ENCODE measurements at places on chromosomes 1 and 21.

- no peak for DNase-seq
Measured at GRCh38 chr1:111990026-111990877, 784 bp upstream of the KCND3 start.

- no peak for DNase-seq
Measured at GRCh38 chr1:221801251-221801661, 59.4 kb upstream of the DUSP10 start.

GRCh38 chr1:15014516-15014915, 139.0 kb upstream of the TMEM51 start:
- no peak for DNase-seq

DNA sequence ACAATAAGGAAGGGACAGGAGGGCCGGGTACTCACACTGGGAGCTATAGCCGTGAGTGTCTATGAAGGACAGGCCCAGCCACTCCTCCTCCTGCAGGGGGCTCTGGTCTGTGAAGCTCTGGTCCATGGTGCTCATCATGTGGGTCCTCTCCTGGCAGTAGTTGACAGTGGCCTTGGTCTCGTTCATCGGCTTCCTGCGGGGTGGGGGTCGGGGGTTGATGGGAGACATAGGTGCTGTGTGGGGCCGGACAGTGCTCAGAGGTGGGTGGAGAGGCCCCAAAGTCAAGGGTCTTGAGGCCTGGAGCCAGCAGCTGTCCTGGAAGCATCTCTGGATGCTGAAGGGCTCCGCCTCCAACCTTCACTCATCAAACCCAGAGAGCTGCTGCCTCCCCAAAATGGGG, 260.4 kb downstream of the PTPRU start:
- no peak for DNase-seq

- no peak for DNase-seq
Measured at GRCh38 chr1:50295566-50295965, 127.7 kb downstream of the DMRTA2 start.
